ENCODE measurements at places on chromosomes 2 and 18.

DNA sequence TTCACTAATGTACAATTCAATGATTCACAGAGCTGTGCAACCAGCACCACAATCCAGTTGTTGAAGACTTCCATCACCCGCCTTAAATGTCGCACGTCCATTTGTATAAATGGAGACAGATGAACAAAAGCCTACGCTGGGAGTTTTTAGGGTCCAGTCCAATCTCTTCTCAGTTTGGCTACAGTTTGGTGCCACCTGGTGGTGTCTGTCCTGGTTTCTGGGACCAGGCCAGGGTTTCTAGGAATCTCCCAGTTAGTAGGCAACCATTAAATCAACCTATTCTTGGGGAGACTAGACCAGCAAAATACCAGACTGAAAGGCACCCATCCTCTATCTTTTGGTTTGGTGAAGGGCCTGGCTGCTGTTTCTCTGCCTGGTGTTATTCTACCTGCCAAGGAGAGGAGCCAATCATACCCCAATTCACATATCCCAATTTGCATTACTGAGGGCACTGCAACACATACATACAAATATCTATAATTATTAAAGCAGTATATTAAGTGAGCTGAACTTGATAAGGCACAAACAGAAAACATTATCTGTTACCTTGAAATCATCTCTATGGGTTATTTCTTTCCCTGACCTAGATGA, 3.2 kb upstream of the DDX1 start:
- no peak for DNase-seq

GRCh38 chr2:229445501-229446211, 174.6 kb upstream of the PID1 start:
- DNase-seq: no peak

- DNase-seq: no peak
Measured at GRCh38 chr18:35634323-35634722, 52.8 kb downstream of the GALNT1 start.

DNA sequence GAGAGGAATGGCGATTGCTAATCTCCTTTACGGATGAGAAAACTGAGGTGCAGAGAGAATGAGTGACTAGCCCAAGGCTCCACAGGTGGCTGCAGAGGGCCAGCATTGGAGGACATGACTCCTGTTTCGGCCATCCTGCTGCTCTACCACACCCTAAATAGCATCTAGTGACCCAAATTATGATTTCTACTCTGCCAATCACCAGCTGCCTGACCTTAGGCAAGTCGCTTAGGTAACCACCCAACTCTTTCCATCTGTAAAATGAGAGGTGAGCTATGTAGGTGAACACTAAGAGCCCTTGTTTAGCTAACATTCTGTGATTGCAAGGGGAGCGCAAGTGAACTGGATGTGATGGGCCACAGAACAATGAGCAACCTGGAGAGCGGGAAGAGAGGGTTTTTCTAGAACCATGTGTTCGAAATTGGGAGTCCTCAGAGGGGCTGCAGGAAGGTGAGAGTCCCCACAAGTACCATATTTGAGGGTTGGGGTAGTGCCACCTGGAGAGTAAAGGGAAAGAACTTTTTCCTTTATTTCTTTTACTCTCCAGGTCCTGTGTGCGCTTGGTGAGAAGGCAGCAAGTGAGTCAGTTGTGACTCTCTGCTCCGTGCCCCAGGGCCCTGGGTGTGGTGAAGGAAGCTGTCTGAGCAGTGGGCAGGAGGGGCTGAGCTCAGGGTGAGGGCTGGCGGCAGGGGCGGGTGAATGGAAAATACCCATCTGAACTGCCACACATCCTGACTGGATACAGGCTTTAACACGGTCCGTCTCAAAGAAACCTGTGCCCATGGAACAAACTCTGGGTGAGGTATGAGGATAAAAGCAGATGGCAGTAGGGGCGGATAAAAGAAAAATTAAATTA, 2.4 kb downstream of the CYP27C1 start:
- no peak for DNase-seq

- no peak for DNase-seq
Measured at GRCh38 chr18:7023063-7023580, 94.5 kb downstream of the LAMA1 start.

DNA sequence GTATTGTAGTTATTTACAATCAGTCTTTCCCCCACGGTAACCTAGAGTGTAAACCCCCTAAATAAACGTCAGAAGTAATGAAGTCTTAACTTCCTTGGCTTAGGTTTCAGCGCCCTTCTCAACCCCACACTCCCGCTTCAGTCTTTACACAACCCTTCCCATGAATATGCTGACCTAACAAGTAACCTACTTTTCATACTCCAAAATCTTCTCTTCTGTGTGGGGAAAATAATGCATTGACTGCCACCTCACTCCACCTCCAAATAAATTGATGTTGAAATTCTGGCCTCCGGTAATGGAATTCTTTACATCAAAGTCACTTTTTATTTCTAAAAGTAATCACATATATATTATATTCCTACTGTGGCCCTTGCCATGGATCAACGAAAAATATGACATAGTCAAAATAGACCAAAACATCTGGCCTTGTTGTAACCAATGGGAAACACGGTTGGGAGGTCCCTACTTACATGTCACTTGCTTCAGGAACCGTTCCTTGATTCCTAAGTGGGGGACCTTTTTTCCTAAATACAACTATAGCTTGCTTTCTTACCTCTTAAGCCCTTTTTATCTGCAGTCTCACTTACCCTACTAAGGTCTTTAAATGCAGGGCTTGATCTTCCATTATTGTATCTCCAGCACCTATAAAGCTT, 961 bp downstream of the GEN1 start:
- DNase-seq: no peak

- no peak for DNase-seq
Measured at GRCh38 chr2:73984203-73984921, at the start of gene TET3. Gene TET3 (plus strand): TSS chr2:73984910. CDS start chr2:73986404, 1,494 bp downstream.

- no peak for DNase-seq
Measured at GRCh38 chr2:207180741-207181140, 15.0 kb upstream of the KLF7 start.

DNA sequence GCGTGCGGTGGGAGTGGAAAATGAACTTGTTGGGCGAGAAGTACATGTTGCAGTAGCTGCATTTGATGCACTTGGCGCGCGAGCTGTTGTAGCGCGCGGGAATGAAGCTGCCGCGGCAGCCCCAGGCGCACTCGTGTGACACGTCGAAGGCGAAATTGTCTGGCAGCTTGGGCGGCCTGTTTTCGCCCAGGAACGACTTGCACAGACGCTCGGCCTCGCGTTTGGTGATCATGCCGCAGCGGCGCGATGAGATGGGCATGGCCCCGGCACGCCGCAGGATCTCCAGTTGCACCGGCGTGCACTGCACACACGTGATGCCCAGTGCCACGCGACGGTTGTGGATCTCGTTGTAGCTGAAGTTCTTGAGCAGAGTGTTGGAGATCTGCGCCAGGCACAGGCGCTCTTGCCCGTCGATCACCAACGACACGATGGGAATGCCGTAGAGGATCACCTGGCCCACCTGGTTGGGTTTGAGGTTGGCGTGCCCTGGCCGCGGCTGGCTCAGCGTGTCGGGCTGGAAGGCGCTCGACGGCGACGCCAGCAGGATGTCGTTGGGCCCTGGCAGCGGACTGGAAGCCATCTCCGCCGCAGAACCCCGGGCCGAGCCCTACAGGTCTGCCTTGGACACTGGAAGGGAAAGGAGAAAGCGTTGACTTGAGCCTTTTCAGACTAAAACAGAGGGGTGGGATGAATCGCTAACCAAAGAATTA, 2.7 kb downstream of the SKOR2 start:
- no peak for DNase-seq

GRCh38 chr2:66571918-66572317, 137.0 kb downstream of the MEIS1 start:
- no peak for DNase-seq

DNA sequence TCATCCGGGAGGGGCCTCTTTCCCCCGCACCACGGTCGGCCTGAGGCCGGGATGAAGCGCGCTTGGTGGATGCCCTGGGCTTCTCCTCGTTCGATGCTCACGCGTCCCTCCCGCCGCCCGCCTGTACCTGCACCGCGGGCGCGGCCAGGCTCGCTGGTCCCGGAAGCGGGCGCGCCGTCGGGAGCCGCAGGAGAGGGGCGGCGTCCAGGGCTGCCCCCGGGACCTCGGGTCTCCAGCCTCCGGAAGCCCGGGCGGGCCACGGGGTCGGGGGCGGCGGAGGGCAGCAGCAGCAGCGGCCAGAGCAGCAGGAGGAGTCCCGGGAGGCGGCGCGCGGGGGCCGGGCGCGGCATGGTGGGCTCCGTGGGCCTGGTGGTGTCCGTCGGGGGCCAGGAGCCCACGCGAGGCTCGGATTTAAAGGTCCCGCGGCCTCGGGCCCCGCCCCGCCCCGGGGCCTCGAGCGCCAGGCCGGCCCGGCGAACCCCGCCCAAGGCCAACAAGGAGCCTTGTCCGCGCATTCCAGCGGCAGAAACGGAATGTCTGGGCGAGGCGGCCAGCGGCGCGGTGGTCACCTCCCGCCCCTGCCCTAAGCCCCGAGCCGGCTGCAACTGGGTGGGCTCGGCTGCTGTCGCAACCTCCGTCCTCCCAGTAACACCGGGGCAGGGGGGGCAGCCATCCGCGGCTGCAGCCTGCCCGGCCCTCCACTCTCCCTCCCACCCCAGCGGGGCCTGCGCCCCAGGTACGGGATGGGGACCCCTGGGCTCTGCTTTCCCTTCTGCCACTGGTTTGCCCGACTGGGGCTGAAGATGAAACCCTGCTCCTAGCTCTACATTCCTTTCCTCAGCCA, at the start of gene MATN3:
MATN3 (minus strand) TSS at position 387 of the 844 bp plus-strand sequence; CDS start at position 350, 37 bp downstream.
- DNase-seq: no peak

DNA sequence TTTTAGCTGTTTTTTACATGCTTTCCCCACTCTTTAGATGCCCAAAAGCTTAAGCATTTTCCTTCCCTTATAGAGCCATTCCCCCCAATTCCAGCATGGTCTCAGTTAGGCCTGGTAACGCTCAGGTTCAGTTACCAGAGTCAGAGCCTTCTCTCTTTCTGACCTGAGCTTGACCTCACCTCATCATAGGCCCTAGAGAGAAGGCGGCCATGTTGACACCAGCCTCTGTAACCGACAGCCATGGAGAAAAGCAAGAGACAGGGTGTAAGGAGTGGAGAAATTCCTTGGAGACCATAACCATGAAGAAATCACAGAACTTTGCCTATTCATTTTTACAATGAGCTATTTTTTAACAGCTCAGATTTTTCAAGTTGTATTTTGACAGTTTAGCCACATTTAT, 99.4 kb downstream of the RTN4 start:
- no peak for DNase-seq

DNA sequence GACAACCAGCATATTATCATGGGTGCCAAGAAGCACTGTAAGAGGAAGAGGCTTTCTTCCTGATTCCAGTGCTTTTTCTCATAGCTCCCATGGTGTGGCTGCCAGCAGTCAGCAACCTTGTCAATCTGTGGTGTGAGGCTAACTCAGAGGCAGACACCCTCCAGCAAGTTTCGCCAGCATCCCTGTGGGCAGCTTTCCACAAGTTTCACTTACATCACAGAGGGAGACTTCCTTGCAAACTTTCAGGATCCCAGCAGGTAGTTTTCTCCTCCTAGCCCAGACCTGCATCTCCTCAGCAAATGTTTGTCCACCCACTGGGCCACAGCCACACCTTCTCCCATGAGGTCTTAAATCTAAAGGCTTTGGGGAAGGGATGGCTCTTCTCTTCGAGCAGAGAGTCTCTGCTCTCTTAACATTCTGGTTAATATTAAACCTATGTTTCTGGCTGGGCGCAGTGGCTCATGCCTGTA, 9.1 kb downstream of the DNAH7 start:
- no peak for DNase-seq

- no peak for DNase-seq
Measured at GRCh38 chr2:85797921-85798320, 44.1 kb downstream of the ATOH8 start.

GRCh38 chr2:217661378-217661777, 341.4 kb downstream of the TNS1 start:
- DNase-seq: no peak

GRCh38 chr2:127161176-127162136, 54.5 kb upstream of the BIN1 start:
- DNase-seq: no peak

DNA sequence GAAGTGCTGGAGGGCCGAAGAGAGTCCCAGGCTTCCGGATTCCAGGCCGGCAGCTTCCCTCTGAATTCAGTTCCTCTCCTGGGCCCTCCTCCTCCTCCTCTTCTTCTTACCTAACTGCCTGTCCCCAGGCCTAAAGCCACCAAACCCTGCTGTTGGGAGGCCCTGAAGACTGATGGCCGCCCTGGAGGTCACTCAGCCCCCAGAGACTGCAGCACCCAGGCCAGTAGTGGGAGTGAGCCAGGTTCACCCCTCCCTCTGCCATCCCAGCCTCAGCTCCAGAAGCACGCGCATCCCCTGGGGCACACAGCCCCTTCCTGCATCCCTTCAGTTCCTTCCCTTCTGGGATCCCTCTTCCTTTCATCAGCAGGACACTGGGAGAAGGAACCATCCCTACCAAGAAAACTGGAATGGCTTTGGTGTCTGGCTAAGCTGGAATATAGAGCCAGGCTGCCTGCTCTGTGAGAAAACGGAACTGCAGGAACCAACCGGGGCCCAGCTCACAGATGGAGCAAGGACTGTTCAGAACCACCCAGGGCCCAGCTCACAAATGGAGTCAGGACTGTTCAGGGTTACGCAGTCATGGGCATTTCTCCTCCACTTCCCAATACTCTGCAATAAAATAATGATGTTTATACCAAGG, 127.4 kb downstream of the NDUFA10 start:
- no peak for DNase-seq

DNA sequence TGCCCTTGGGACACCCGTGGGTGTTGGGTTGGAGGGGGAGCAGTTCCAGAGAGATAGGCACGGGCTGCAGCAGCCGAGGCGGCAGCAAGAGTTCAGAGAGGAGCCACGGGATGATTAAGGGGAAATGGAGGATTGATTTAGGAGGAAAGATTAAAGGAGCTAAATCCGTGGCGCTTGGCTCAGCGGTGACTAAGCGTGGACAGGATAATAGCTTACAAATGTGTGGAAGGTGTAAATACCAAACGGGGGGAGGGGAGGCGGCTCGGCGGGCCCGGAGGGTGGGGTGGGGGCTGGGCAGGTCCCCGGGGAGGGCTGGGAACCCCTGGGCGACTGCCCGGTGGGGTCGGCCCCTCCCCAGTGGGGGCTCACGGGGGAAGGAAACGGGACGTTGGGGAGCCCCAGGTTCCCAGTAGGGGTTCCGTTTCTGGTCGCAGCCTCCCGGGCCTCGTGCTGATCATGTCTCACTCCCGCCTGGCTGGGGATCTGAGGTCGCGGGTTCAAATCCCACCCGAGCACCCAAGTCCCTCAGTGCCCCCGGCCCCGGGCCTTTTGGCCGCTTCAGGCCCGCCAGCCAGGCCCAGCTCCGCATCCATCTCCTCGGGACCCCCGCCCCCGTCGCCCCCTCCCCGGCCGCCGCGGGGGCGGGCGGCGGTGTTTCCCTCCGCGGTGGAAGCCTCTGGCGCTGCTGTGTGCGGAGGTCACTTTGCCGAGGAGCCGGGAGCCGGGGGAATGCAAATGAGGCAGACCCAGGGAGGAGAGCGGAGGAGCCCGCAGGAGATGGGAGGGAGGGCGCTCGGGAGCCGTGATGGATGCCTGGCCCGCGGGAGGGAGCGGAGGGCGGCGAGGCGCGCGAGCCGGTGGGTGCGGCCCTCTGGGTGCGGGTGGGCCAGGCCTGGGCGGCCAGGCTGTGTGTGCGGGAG, 8.1 kb downstream of the ASIC4 start:
- no peak for DNase-seq

GRCh38 chr2:167986223-167986622, 261.2 kb downstream of the STK39 start:
- DNase-seq: no peak

GRCh38 chr2:14428056-14428455, 204.5 kb upstream of the LRATD1 start:
- no peak for DNase-seq

All from activated effector memory CD4-positive, alpha-beta T cell treated with Interleukin-2 at 50 U/mL for 16 hours (primary cell).